GM12891 (cell line): ENCODE measurements at places on chromosomes 1 and 21.

DNA sequence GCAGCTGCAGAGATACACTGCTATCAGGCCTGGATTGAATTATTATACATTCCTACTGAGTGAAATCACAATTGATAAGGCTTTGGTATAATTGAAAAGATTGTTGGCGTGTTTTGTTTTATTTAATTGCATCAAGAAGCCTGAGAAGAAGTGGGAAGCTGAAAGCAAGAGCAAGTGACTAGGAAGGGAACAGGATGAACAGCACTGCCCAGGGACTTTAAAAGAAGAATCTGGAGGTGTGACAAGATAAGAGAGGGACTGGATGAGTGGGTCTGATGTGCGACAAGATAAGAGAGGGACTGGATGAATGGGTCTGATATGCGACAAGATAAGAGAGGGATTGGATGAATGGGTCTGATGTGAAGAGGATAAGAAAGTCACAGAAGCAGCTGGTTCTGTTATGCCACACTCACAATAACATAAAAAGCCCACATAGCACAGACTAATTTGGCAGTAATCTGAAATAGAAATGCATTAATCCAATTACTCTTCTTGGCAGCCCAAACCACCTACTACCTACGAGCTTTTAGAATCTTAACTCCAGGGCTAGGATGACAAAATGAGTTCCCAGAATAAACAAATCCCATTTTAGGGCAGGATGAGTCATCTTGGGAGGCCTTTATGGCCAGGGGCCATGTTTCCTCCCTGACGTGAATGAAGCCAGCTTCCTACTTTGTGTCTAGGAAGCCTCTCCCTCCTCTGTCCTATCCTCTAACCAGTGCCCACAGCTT lies 129.7 kb downstream of the DUSP10 start:
- DNase-seq = no peak

DNA sequence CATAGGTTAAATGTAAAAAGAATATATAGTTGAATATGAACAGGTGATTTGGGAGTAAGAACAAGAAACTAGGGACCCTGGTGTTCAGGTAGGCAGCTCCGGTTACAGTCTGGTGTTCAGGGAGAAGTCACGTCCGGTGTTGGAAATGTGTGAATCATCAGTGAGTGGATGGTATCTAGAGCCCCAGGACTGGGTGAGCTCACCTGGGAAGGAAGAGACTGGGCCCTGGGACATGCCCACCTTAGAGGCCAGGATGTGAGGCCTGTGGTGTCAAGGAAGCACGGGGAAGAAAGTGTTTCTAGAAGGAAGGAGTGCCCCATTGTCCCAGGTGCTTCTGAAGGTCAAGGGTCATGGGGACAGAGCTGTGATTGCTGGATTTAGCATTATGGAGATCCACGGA lies 1.5 kb upstream of the GJB3 start:
- DNase-seq = no peak

DNA sequence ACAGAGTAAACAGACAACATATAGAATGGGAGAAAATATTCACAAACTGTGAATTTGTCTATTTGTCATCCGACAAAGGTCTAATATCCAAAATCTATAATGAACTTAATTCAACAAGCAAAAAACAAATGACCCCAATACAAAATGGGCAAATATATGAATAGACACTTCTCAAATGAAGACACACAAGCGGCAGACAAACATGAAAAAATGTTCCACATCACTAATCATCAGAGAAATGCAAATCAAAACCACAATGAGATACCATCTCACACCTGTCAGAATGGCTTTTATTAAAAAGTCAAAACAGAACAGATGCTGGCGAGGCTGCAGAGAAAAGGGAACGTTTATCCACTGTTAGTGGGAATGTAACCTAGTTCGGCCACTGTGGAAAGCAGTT lies 72.7 kb downstream of the SMYD3 start:
- no peak for DNase-seq

DNA sequence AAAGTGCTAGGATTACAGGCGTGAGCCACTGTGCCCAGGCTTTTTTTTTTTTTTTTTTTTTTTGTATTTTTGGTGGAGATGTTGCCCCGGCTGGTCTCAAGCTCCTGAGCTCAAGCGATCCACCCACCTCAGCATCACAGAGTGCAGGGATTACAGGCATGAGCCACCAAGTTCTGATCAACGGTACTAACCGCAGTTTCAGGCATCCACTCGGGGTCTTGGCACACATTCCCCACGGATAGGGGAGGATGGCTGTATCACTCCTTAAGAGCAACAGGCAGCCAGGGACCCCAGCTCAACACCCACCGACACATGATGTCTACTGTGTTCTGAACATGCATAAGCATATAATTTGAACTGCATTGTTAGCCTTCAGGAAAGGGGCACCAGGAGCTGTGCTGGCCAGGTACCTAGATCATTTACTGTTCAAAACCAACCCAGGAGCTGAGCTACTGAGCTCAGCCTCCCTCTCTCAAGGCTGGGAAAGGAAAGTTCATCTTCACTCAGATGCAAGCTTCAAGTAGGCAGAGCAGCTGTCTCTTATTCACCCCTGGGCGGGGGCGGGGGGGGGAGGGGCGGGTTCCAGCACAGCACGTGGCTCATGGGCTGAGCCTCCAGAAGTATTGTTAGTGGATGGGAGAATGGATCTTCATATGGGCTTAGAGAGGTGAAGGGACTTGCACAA lies 24.7 kb downstream of the CAPZB start:
- no peak for DNase-seq

DNA sequence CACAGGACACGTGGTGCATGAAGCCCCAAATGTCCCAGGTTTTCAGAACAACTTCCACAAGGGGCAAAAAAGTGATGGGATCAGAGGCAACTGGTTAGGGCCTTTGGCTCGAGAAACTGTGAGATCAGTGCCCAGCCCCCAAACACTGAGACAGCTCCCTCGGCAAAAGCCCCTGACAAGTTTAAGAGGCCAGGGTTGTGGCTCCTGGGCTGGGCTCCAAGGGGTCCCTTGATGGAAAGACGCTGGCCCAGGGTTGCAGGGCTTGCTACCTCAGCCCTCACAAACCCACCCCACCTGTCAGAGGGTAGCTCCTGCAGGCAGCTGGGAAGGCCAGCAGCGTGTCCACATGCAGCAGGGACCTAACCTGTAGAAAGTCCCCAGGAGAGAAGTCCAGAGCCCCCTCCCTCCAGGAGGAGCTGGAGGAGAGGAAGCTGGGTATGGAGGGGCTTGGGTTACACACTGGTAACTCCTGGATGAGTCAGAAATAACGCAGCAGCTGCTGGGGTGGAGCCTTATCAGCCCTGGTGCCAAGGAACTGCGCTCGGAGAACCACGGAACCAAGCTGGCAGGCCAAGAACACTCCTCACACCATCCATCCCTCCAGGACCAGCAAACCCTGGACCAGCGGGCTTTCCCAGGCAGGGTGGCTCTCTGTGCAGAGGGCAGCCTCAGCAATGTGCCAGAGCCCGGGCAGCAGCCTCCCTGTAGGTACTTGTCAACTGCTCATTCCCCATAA lies 37.5 kb downstream of the CTNNBIP1 start:
- DNase-seq = no peak

DNA sequence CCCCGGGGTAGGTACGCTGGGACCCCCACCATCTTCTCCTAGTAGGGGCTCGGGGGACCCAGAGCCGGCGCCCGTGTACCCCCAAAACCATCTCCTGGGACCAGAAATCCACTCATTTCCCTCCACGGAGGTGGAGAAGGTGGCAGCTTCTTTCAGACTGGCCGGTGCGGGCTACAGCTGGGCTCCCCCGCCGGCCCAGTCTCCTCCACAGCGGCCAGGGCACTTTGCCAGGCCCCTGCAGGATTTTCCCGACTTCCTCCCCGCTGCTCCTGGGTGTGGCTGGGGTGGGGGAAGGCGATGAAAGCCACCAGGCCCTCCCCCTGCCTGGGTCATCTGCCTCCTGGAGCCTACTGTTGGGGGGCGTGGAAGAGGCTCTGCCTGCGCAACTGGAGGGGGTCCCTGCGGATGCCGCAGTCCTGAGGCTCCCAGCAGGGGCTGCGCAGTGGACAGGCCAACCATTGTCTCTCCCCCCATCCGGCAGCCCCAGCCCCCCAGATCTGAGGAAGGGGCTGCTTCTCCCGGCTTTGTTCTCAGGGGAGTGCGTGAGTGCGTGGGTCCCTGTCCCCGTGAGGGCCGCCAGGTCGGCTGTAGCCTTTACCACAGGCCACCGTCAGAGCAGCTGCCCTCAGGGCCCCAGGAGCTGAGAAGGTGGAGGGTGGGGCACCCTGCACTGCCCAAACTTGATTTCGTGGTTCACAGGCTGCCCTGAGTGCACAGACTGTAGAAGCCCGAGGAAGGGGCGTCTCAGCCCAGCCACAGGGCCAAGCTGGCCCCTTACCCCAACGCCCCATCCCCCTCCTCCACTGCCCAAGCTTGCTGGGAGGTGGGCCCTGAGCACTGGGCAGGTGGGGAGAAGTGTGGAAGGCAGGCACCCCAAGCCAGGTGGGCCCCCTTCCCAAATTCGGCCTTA lies 1.3 kb downstream of the AGRN start:
- no peak for DNase-seq

DNA sequence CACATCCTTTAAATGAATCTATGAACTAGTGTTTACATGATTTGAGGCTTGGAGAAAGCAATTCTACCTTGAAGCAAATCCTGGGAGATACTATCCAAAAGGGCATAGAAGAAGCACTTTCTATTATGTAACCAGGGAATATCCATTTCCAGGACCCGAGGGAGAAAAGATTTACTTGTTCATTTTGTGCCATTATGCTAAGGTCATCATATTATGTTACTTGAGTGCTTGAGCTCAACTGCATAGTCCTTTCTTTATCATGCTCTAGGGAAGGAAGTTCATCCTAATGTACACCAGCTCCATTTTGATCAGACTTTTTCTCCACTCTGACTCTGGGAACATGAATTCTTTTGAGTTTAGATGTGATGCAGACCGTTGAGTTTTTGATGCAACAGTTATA lies 188.6 kb upstream of the SNX7 start:
- DNase-seq = no peak

- DNase-seq = no peak
Measured at GRCh38 chr1:237687804-237688203, 202.9 kb downstream of the ZP4 start.

- DNase-seq = no peak
Measured at GRCh38 chr21:17733209-17733608, 85.9 kb downstream of the C21orf91 start.

DNA sequence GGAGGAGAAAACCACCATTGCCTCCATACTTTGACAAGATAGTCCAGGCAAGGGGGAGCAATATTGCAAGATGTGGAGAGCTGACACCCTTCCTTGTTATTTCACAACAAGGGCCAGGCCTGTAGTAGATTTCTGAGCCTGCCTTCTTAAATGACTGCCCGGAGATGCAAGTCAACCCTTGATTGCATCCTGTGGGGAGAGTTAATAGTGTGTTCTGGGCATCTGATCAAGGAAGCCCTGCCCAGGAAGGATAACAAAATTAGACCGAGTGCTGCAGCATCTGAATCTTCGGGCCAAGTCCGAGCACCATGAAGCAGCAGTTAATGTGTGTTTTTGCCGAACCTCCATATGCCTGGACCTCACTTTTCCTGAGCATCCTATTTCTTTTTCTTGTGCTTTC lies 382.3 kb downstream of the PRDM2 start:
- DNase-seq = no peak

- DNase-seq = peak; percentile 55
Measured at GRCh38 chr1:32741413-32742198, 39.0 kb upstream of the SYNC start.

DNA sequence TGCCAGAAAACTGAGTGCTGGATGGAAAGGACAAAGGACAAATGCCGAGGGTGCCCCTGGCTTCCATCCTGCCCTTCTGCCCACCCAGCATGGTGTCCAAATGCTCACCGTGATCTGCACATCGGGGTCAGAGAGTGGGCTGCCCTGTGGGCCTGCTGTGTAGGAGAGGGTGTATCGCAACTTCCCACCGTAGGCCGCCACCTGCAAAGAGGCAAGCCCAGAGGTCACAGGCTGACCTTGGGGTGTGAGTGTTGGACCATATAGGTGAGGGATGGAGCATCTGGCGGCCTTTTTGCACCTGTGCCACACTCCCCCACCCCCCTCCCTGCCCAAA lies 53.5 kb downstream of the LDLRAD2 start:
- DNase-seq = no peak

- no peak for DNase-seq
Measured at GRCh38 chr1:155254228-155254713, 1.0 kb downstream of the ENTREP3 start.

DNA sequence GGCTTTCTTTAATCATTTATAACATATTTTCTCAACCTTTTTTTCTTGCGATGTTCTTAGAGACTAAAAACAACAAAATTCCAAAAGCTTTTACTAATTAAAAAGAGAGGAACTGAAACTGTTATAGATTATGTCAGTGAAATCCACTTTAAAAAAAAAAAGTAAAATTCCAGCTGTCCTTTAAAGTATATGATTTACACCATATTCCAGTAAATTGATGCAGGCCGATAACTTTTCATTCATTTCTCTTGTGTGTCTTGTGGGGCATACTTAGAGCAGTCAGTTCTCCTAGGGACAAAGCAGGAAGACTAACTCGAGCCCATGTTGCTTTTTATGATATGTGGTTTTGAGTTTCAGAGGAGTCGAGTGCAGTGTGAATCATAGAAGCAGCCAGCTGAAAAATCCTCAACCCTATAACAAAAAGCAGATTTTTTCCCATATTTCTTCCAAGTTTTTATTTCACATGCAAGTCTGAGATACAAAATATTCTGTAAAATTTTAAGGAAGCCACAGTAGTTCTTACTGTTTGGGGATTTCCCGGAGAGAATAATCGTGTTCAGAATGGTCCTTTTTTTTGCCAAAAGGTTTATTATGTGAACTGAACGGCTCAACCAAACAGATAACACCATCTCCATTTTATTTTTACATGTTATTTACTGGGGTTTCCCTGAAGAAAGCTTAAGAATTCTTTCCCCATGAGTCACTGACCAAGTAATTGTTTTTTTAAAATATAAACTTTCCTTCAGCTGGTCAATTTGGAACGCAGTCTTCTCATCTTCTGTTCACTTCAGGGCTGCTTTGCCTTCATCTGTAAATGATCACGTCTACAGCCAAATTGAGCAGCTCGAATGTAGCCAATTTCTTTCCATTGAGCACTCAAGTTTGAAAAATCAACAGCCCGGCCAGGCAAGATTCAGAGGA lies 77.0 kb upstream of the C1orf105 start:
- DNase-seq = no peak

- DNase-seq = no peak
Measured at GRCh38 chr1:107572674-107573211, 392.2 kb downstream of the VAV3 start.

- DNase-seq = no peak
Measured at GRCh38 chr1:36328713-36329112, 5.3 kb upstream of the EVA1B start.
